ENCODE measurements at places on chromosomes 7 and 10.

DNA sequence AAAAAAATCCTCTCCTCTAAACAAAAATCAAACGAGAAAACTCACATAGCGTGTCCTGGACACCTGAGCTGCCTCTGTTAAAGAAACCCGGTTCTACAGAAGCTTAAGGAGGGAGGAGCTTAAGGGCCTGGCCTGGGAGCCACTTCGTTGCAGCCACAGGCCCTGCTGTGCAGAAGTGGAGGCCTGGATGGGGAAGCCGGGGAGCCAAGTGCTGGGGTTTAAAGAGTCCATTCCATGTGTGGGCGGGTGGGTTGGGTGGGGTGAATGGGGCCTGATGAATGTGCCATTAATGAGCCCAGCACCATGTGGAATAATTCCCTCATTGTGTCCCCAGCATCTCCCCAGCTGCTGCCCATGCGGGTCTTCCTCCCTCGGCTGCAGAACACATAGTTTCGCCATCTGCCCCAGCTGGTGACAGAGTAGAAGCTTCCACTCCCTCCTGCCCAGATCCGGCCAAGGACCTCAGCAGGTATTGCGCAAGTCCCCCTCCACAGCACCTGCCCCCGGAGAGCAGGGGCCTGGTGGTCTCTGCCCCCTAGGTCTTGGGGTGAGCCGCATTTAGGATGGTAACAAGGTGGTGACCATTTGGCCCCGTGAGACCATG is 127.8 kb upstream of the BTBD16 start:
- DNase-seq, result no peak

DNA sequence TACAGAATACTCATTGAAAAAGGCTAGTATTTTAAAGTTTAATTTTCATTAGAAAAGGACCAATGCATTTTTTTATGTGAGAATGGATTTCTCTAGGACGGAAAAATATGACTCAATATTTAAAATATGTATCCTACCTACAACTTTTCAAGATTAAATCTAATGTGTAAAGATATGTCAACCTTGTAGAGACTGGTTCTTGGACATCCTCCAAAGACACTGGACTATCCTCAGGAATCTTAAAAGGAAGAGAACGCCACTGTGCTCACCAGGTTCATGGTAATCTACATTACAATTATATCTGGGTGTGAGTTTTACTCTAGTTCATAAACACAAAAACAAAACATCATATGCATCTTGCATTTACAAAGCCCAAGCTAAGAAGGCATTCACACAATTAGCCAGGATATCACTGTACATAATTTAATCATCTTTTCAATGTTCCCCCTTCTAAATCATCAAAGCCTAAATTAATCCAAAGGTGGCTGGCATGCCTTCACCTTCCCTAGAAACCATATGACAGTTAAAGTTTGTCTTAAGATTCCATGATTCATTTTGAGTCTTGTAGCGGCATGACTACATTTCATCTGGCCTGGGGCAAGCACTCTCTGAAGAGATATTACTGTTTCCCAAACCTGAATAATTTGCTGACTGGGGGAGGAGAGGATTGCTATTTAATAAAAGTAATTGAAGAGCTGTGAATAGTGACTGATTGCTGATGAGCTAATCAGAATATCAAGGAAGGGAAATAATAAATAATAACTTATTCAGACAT is 12.0 kb downstream of the SGCE start:
- DNase-seq, result no peak

DNA sequence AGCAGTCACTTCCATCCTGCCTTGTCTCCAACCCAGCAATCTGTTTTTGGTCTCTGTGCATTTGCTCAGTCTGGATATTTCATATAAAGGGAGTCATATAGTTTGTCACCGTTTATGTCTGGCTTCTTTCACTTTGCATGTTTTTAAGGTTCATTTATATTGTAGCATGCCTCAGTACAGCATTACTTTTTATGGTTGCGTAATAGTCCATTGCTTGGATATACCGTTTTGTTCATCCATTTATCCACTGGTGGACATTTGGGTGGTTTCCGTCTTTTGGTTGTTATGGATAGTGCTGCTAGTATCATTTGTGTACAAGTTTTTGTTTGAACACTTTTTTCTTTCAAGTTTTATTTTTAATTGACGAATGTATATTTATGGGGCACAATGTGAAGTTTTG is 18.2 kb downstream of the TBC1D12 start:
- no peak for DNase-seq

DNA sequence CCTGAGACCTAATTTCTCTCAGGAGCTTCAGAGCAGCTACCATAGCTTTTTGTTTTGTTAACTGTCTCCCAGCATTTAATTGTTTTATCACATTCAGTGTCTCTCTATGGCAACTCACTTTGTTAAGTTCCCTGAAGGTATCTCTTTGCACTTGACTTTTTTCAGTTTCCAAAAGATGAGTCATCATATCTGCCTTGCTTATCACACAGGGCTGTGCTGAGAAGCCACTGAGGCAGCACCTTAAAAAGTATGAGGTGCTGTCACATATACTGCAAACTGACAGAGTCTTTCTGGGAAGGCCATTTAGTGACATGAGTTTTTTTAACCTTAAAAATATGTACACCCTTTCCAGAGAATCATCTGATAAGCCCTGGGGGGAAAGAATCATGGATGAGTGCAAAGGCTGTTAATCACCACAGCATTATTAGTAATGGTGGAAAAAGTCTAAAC is 56.8 kb downstream of the PPP1R3C start:
- DNase-seq, result no peak

GRCh38 chr7:12738665-12739064 is 51.2 kb downstream of the ARL4A start:
- no peak for DNase-seq

DNA sequence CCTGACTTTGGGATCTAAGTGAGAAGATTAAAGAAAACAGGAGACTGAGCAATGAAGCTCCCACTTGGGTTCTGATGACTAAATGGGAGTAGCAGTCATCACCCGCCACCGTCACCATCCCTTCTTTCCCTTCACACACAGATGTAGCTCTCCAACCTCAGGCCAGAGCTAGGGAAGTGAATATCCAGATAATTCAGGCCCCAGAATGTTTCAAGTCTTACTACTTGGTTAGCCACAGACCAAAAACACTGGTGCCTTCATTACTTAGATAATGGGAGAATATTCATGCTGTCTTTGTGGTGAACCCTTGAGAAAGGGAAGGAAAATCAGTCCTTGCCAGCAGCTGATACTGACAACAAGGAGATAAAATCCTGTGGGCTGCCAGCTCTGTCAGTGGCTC is 100.7 kb downstream of the OSBPL3 start:
- no peak for DNase-seq

GRCh38 chr10:91909117-91909677 is at the start of gene FGFBP3:
TSS of gene FGFBP3 (minus strand) at chr10:91909486. CDS start at chr10:91908969, 517 bp downstream.
- no peak for DNase-seq

- DNase-seq, result no peak
Observed at GRCh38 chr7:143352531-143353002, 9.9 kb downstream of the FAM131B start.

DNA sequence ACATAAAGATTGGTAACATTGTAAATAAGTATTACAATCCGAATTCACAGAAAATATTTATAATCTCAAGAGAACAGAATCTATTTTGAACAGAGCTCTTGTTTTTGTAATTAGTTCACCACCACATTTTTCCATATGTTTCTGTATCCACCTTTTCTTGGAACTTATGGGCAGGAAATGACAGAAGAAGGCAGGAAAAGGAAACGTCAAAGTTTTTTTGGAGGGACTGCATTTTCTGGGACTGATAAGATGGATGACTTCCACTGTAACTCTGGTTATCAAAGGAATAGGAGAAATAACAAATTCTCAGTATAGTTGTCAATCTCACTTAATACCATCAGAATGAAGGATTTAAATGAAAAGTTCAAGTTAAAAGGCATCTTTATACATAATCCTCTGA is 75.1 kb upstream of the SMNDC1 start:
- DNase-seq, result no peak

GRCh38 chr10:644943-645334 is 44.5 kb downstream of the DIP2C start:
- DNase-seq, result no peak

- no peak for DNase-seq
Observed at GRCh38 chr10:34384372-34384771, 430.7 kb downstream of the PARD3 start.

DNA sequence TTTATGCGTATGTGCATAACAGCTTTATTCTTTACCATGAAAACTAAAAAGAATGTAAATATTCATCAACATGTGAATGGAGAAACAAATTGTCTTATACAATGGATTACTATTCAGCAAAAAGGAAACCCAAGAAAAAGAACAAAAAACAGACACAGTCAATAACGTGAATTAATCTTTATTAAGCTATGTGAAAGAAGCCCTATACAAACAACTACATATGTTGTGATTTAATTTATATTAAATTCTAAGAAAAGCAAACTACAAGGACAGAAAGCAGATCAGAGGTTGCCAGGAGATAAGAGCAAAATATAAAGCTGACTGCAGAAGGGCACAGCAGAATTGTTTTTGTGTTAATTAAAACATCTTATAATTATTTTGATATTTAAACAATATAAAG is 756.4 kb upstream of the MBL2 start:
- DNase-seq, result no peak

DNA sequence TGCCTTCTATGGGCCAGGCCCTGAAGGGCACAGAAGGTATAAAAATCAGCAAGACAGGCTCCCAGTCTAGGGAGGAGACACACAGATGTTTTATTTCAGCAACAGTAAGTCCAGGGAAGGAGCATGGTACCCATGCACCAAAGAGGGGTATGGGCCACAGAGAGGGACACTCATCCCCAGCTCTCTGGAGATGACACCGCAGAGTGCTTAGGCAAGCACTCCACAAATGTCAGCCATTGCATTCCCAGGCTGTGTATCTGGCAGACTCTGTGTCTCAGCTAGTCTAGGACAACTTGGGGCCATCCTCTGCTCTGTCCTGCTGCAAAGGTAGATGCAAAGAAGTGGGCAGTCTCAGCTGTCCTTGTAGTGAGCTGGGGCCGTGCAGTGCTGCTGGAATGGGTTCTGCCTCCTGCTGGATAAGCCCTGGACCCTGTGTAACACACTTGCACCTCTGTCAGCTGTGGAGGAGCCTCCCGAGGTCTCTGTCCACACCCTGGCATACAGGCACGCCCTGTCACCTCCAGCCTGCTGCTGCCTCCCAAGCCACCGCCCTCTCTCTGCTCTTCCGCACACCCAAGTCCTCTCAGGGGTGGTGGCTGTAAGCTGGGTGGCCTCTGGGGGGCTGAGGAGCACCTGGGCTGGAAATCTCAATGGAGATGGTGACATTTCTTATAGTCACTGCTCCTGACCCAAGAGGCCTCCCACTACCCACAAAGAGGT is 57.6 kb downstream of the VOPP1 start:
- no peak for DNase-seq

GRCh38 chr10:79185796-79186374 is 117.1 kb downstream of the ZMIZ1 start:
- no peak for DNase-seq

GRCh38 chr7:94655126-94655847 is 646 bp downstream of the SGCE start:
- DNase-seq, result peak; percentile 47

- no peak for DNase-seq
Observed at GRCh38 chr10:77229704-77230103, 407.9 kb downstream of the KCNMA1 start.

GRCh38 chr7:24866004-24866615 is 108.8 kb upstream of the GSDME start:
- no peak for DNase-seq

GRCh38 chr7:92632791-92633190 is 42.6 kb upstream of the FAM133B start:
- no peak for DNase-seq

- DNase-seq, result no peak
Observed at GRCh38 chr7:25520017-25520416, 291.7 kb upstream of the NPVF start.

DNA sequence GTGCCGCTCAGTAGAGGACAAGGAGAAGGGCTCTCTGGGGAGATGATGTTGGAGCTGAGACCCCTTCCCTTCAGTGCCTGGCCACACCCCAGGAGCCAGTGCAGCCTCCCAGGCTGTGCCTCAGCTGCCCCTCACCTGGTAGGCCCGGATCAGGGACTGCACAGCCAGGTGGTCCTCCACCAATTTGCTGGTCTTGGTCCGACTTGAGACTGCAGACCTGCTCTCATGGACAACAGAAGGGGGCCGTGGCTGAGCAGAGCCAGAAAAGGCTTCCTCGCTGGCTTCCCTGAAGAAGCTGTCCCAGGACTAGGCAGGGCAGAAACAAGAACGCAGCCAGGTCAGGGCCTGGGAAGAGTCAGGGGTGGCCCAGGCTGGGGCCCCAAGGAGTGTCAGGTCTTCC is 5.5 kb downstream of the OGDHL start:
- no peak for DNase-seq
